ENCODE measurements at places on chromosomes 5 and 9.

- no peak for DNase-seq
Measured at GRCh38 chr9:133051966-133052539, 9.7 kb upstream of the CEL start.

DNA sequence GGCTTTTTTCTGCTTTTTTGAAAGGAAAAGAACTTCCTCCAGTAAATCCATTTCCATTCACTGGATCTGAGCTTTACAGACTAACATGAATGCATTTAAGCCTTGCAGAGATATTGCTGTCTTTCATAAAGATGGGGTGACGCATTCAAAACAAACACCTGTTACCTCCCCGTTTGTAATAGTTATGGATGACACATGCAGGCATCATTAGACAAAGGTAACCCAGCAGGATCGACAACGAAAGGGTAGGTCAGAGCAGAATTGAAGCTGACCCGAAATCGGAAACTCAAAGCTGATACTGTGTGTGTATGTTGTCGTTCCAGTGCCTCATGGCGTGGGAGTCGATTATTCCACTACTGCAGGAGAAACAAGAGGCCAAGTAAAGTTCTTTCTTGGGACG, 22.2 kb downstream of the SLC46A2 start:
- DNase-seq: no peak

- no peak for DNase-seq
Measured at GRCh38 chr5:151153766-151154272, 3.8 kb downstream of the ANXA6 start.

- DNase-seq: no peak
Measured at GRCh38 chr5:160021831-160022446, 13.0 kb downstream of the TTC1 start.

- no peak for DNase-seq
Measured at GRCh38 chr9:88372103-88372654, 16.1 kb upstream of the SPIN1 start.

DNA sequence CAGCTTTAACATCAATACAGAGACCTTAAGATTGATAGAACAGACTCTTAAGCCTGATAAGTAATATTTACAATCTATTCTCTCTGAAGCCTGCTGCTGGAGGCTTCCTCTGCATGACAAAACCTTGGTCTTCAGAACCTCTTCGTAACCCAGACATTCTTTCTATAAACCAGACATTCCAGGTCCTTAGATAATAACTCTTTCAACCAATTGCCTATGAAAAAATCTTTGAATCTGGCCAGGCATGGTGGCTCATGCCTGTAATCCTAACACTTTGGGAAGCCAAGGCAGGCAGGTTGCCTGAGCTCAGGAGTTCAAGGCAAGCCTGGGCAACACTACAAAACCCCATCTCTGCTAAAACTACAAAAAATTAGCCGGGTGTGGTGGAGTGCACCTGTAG, 327.8 kb downstream of the ENC1 start:
- DNase-seq: no peak

- no peak for DNase-seq
Measured at GRCh38 chr9:28792716-28793115, 1219.4 kb upstream of the C9orf72 start.

DNA sequence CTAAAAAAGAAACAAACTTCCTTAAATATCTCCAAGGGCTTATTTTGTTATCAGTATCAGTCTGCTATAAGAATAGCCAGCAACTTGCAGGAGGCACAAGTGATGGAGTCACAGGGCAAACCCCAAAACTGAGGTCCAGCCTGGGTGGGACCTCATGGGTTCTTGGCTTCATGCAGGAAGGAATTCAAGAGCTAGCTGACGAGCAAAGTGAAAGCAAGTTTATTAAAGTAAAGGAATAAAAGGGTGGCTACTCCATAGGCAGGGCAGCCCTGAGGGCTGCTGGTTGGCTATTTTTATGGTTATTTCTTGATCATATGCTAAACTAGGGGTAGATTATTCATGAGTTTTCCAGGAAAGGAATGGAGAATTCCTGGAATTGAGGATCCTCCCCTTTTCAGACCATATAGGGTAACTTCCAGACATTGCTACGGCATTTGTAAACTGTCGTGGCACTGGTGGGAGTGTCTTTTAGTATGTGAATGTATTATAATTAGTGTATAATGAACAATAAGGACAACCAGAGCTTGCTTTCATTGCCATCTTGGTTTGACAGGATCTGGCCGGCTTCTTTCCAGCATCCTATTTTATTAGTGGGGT, 231.9 kb downstream of the ADAMTSL1 start:
- DNase-seq: no peak

GRCh38 chr9:137383784-137384756, 38.9 kb downstream of the EXD3 start:
- DNase-seq: no peak

- DNase-seq: no peak
Measured at GRCh38 chr5:134092875-134093274, 21.6 kb upstream of the TCF7 start.

GRCh38 chr5:162384225-162384624, 316.7 kb downstream of the GABRG2 start:
- DNase-seq: no peak

GRCh38 chr5:115555084-115555633, 10.6 kb upstream of the FEM1C start:
- DNase-seq: no peak

DNA sequence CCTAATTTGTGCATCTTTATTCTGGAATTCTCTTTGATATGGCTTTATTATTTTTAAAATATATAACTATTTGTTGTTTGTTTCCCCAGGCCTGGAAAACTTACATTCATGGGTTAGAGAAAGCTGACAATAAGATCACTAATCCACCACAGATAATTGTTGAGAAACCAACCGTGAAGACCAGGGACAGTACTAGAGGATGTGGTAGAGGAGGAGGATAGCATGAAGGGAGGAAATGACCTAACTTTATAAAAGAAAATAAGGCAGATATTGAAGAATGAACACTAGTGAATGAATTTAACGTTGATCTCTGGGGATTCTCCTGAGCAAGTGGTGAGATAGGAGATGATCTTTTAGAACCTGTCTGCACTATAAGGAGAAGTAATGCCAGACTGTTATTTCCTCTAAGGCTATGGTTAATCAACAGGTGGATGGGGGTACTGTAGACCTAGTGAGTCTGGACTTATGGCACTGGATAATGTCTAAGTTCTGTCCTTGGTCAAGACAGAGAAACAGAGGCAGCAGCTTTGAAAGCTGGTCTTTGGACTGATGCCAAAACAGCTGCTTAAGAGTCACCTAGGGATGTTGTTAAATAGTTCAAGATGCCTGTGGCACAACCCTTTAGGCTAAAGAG, 52.4 kb downstream of the NREP start:
- no peak for DNase-seq

GRCh38 chr9:121542025-121542424, 42.4 kb upstream of the GGTA1 start:
- no peak for DNase-seq

DNA sequence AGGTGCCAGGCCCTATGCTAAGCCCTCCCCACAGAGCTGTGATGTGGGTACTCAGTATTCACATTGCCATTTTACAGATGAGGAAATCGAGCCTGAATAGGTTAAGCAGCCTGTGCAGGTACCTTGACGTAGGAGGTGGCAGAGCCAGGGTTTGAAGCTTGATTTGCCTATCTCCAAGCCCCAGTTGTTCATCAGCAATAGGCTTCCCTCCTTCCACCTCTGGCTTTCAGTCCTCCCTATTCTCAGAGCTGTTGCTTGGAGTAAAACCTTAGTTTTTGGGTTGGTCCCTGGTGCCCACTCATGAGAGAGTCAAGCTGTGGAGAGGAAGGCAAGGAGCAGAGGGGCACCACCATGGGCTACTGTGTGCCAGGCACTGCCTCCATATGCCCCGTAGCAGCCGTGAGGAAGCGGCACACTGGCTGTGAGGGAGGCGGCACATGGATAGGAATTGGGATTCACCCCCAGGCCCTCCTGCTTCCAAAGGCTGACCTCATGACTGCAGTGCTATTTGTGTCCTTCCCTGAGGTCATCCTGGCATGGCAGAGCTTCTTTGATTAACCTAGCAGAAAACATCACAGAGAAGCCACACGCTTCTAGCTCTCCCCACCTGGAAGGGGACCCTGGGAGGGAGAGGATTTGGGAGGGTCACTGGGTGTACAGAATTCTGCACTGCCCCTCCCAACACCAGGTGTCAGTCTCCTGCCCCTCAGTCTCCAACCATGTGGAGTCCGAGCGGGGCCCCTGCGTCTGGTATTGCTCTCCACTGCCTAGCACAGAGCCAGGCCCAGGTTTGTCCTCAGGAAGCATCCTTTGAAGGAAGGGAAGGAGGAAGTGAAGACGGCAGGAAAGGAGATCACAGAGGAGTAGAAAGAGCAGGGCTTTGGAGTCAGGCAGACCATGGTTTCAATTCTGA, 109.8 kb downstream of the RGS3 start:
- no peak for DNase-seq

GRCh38 chr5:59158637-59159391, 575.9 kb downstream of the RAB3C start:
- no peak for DNase-seq

- no peak for DNase-seq
Measured at GRCh38 chr9:105273731-105274130, 29.3 kb downstream of the SLC44A1 start.

GRCh38 chr5:57569601-57570000, 87.0 kb upstream of the ACTBL2 start:
- no peak for DNase-seq

DNA sequence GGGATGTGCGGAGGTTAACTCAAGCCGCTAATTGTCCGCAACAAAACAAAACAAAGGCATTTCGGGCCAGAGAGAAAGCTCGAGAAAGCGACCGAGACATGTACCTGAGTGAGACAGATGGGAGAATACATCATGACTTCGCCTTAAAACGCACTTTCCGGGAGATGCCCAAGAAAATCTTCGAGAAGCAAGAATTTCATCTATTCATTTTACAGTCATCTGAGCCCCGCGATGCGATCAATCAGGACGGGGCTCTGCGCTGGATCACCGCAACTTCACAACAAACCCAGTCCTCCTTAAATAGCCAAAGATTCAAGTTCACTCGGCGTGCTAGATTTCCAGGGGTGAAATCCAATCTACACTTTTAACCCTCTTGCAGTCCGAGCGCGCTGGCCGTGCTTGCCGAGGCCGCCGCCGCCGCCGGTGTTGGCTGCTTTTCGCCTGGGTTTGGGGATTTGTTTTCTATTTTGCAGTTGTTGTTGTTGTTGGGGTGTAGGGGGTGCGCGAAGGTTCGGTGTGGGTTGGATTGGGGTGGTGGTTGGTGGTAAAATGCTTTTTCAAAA, 482 bp downstream of the NFIB start:
- peak; percentile 73 for DNase-seq

DNA sequence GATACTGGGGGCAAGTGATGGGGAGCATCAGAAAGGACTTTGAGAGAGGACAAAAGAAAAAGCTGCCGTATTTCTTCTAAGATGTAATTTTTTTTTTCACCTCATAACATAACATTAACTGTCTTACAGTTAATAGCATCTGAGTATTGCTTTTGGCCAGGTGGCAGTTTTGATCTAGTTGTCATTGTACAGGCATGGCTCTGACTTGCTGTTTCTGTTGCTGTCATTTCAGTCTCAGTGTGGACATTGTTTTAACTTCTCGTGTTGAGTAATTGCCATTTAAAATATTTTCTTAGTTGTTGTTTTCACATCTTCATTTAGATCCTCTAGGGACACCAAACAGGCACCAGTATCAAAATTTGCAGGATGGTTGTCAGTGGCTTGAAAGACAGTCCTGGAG, 12.4 kb downstream of the SMAD5 start:
- DNase-seq: no peak

DNA sequence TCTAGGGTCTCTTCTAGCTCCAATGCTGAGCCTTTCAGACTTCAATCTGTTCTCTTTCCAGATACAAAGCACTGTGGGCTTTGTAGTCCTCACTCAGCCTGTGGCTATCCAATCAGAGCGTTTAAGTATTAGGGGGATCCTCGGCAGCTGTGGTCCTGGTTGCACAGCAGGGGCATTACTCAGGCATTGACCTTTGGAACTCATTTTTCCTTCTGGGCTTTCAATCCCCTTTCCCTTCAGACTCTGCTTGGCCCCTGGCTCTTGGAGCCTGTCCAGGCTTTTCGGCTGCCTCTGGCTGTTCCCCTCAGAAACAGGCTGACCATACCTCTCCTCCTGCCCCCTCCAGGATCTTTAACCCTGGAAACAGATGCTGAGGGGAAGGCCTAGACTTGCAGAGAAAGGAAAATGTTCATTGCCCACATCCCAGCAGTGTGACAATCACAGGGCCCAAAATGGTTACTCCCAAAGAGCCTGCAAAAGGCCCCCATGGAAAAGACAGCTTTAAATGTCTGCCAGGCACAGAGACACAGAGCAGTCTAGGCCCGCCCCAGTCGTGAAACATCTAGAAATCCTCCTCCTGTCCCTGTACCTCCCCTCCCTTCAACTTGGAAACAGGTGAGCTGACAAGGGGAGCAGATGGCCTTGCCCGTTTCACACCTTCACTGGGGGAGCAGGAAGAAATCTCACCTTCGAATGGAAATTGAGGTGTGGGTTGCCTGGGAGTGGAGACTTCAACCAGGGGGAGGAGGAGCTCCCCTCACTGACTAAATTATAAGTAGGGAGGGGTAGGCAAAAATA, 13.7 kb downstream of the C1QTNF2 start:
- no peak for DNase-seq

- peak; percentile 66 for DNase-seq
Measured at GRCh38 chr9:91949392-91949945, 559 bp downstream of the ROR2 start.

DNA sequence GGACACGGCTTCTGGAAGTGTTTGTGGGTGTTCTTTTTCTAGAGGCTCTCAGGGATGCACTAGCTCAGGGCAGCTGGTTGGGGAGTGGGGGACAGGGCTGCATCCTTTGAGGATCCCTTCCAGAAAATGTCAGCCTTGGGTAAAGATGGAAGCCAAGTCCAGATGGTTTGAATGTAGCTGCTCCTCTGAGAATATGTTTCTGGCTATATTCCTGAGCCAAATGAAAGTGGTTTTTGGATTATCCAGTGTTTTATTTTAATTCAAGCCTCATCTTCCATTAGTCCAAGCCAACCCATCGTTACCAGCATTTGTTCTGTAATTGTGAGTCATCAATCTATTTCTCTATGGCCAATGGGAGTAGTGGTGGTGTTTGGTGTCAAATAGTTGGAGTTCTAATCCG, 70.4 kb downstream of the SPRY4 start:
- no peak for DNase-seq
